ENCODE measurements at places on chromosomes 5 and 9.

DNA sequence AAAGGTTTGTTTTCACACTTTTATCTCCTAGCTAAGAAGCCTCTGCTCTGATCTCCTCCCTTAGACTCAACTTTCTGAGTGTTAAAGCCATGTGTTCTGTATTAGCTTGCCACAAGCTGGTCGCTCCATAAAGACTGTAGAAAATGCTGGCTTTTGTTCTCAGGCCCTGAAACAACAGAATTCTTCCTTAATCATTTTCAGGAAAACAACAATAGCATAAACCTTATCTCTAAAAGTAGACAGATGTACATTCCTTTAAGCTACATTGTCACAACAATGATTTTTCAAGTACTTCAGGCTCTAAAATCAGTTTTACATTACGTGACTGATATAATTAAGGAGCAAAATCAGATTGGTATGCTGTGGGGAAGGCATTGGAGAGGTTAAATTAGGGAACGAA, 41.9 kb downstream of the VCAN start:
- no peak for DNase-seq

- DNase-seq, result no peak
These were observed 343.5 kb downstream of the PLK2 start for GRCh38 chr5:58116346-58116745.

DNA sequence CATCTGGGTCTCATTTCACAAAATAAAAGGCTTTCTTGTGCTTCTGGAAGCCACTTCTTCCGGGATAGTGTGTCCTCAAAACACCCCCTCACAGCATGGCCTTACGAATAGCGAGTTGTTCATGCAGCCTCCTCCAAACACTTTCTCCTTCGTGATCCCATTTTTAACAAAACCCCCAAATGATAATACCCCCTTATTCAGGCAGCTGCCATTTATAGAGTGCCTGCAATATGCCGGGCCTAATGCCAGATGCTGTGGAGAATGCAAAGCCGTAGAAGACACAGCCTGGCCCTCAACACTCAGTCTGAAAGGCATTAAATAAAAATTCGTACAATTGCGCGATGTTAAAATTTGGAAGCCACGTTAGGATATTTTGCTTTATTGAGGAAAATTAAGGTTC, 66.4 kb upstream of the SLC44A1 start:
- DNase-seq, result no peak

DNA sequence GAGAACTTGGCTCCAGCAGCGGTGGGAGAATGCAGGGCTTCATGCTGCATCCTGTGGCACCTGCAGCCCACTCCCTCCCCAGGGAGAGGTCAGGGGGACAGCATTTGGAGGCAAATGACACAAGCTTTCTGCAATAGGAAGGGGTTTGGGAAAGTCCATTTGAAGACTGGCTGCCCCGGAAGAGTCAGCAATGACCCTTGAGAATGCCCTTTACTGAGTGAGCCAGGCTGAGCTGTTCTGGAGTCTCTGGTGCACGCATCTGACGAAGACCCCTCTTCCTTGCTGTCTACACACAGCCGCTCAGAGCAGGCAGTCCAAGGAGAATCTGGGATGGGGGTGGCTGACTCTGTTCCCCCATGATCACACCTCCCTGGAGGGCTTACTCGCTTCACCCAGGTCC, 5.5 kb upstream of the NXNL2 start:
- DNase-seq, result no peak

GRCh38 chr9:134419684-134420076, 93.4 kb downstream of the RXRA start:
- DNase-seq, result no peak

DNA sequence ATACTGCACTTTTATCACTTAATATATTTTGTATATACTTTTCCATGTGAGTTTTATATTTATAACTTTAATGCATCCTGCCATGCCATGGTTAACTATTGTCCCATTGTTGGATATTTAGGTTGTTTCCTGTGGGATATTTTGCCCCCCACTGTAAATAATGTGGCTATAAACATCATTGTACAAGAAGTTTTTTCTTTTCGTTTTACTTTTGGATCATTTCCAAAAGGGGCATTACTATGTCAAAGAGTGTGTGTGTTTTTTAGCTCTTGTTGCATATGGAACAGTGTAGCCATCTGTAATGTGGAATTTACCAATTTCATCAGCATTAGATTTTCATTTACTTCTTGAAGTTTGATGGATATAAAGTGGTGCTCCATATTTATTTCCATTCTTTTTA, 13.3 kb downstream of the ITGA2 start:
- DNase-seq, result no peak

DNA sequence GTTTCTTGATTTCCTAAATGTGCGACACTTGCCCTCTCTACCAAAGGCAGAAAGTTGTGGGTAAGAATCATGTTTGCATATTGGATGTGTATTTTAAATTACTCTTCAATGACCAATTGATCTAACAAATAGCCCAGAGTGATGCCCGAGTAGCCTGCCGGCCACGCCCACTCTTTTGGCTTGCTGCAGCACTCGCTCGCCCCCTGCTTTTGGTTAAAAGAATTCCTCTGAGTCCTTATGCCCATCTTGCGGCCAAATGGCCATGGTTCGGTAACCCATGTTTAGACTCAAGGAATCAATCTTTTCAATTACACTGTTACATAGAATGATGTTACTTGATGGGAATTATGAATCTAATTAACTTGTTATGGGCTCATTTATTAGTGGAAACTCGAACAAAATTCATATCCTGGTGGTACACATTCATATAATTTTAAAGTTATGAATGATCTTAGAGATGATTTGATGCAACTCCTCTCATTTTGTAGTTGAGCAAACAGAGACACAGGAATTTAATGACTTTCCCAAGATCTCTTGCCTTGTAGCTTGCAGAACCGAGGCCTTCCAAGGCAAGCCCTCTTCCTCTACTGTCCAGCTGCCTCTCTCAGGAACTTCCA, 36.5 kb downstream of the PPIC start:
- DNase-seq, result peak; percentile 56

DNA sequence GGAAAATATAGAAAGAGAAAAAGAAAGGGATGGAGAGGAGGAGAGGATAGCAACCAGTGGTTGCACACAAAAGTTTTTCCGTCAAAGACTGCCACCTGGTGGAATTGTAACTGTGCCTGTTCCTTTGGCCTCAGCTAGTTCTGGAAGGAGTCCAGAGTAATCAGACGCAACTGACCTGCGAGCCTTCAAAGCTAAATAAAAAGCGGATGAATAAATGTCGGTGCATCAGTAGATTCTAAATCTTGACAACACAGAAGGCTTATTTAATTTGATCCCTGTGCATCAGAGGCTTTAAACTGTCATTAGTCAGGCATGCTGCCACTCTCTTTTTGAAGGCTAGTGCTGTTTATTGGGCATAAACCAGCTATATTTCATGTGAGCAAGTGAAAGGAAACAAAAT, 132.9 kb upstream of the ACO1 start:
- peak; percentile 20 for DNase-seq

GRCh38 chr5:131999441-132000240, 11.8 kb downstream of the ACSL6 start:
- no peak for DNase-seq

- DNase-seq, result no peak
These were observed 6.1 kb downstream of the NRG2 start for GRCh38 chr5:140037012-140037411.

- peak; percentile 79 for DNase-seq
These were observed 197.4 kb downstream of the GAS1 start for GRCh38 chr9:86749894-86750255.

DNA sequence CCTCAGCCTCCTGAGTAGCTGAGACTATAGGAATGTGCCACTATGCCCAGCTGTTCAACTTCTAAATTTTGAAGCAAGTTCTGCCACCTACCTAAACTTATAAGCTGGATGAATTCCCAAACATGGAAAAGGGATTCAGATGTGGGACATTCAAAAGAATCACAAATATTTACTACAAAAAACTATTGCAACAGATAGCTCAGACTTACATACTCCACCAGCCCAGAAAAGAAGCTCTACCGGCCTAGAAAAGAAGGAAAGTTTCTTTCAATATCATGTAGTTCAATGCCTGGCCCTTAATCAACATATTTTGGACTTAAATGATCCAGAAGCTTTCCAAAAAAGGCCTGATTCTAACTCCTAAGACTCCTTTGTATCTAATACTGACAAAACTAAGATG, 23.8 kb downstream of the SH3RF2 start:
- DNase-seq, result peak; percentile 22

DNA sequence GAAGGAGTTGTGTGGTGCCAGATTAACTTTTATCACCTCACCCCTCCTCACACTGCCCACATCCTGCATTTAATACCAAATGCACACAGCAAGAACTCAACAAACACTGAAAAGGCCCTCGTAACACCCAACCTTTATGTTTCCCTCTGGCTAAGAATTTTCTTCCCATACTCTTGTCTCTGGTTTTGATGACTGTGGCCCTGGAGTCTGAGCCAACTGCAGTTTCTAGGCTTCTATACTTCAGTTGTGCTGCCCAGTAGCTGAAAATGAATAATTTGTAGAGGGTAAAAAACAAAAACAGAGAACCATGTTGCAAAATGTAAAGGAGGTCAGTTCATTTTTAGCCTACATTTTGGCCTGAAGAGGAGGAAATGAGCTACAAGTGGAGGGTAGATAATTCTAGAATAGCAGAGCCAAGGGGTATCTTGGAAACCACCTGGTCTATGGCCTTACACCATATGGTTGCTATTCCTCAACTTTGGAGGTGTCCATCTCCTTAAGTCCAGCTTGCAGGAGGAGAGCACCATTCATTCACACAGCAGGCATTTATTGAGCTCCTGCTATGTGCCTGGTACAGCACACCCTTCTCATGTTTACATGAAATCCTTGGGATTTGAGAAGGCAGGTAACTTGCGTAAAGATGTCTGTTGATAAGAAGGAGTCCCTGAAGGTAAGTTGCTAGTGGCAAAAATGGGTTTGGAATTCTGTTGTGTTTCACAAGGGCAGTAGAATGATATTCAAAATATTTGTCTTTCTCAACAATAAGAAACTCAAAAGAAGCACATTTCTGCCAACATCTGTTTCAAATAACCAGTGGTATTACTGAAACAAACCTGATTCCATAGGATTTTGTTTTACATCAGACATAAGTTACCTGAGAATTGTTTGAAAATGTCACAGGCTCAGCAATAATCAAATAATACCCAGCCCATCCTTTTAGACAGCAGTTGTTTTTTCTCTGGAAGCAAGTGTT, 83.8 kb upstream of the TNFAIP8 start:
- no peak for DNase-seq

DNA sequence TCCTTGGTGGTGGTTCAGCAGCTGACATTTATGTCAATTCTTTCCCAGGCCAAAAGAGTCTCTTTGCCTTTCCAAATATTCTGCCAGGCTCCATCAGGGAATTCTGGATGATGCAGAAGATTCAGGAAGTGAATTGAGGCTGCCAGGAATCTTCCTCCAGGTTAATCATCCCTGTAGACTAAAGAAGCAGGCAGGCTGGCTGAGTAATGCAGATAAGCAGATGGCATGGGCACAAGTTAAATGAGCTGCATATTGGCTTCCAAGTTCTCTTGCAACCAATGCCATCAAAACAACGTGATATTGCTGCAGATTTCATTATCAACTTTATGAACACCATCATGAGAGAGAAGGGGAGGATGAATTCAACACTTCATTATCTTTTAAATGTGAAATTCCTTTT, 324.5 kb downstream of the KCNN2 start:
- no peak for DNase-seq

DNA sequence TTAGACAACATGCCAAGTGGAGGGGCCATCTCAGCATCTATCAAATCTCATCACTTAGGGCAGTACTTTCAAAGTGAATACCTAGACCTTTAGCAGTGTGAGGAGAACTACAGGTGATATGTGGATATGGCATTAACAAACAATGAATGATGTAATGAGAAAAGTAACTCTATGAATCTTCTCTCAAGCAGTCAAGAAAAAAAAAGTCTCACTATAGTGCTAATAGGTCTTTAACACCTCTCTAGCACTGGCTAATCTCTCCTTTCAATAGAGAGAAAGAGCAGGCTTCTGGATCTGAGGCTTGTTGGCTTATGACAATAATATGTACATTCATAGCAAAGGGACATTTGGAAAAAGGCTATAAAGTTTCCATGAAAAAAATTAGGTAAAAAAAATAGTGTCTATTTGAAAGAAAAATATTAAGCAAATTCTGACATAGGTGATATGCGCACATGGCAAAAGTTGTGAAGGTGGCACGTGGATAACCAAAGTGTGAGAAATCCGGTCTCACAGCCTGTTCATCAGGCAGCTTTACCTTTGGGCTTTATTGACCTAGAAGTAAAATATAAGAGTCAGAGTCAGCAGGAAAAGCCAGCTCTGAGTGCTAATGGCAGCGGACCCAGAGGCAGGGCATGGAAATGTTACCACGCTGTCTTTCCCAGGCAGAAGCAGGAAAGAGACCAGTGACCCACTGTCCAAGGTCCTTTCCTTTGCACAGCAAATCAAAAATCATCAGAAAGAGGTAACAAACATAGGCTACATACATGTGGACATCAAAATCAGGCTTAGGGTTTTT, 203.4 kb downstream of the EFNA5 start:
- DNase-seq, result no peak

- no peak for DNase-seq
These were observed 22.9 kb upstream of the ACTBL2 start for GRCh38 chr5:57505272-57506200.

DNA sequence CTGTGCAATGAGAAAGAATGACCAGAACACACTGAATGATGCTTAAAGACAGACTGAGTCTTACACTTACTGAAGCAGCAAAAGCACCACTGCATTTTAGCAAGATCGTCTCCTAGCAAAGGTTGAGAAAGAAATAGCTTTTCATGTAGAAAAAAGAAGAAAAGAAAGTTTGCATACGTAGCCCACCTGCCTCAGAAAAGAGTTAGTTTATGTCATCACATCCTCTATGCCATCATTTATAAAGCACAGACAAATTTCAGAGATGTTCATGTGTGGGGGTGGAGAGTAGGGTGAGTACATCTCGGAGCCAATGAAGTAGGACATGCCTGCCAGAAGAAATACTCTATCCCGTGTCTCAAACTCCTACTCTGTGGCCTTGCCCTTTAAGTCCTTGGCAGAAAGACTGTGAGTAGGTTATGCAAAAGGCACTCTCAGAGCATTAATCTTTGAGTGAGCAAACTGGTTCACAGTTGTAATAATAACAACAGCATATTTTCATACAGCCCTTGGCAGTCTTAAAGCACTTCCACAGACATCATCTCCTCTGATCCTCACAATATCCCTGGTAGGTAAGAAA, 22.4 kb downstream of the NRG2 start:
- DNase-seq, result no peak

GRCh38 chr9:110559869-110560268, 19.7 kb downstream of the SVEP1 start:
- no peak for DNase-seq

- no peak for DNase-seq
These were observed 121.4 kb downstream of the CMYA5 start for GRCh38 chr5:79811081-79811480.

DNA sequence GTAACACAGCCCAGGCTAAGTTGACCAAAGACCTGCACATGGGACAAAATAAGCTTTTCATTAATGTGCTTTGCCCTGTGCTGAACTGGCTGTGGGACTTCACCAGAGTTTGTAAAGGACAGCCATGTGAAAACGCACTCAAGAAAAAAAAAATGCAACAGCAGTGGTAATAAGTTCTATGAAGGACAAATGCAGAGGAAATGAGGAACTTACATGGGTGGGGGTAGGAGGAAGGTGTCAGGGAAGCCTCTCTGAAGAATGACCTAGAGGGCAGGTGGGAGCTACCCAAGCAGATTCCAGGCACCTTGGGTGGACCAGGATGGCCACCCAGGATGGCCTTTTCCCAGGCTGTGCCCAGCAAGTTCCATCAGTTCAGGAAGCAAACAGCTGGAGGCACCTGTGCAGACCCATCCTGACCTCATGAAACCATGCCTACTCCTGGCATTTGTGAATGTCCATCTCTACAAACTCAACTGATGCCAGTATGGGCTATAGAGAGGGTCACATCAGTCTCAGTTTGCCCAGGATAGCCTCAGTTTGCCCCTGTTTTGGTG, 6.7 kb upstream of the PHF2 start:
- no peak for DNase-seq

All from EH (cell line).